ENCODE measurements at places on chromosomes 3 and 15.

DNA sequence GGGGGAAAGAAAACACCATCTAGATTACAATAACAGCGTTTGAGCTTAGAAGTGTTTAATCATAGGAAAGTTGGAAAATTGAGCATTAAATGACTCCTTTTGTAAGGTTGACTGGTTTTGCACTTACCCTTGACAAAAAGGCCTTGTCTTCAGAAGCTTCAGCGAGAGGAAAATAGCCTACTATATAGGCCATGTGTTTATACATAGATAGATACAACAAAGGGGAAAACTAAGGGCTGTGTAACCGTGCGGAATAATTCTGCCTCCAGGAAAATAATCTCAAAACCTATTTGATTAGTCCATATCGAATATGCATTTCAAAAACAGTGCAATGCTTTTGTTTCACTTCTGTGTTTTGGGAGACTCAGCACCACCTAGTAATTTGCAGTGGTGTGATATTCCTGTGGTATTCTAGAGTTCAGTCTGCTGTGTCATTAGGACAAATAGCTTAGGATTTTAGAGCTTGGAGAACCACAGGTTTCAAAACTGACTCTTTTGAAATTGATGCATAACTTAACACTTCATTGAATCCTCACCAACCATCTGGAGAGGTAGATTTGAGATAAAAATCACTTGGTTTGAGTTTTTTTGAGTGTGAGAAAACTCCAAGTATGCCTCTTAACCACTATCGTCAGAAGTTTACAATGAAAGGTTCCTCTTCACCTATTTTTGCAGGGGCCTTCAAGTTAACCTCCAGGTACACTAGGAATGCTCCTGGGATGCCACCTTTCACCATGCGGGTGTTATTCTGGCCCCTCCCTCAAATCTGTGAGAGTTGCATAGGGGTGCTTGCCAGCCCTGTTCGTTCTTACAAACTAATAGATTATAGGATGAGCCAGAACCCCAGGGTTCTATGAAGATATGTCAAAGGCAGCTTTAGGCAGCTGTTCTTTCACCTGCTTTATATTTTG is 1.9 kb downstream of the ARHGAP31 start:
- DNase-seq = no peak

- no peak for DNase-seq
These were observed 36.0 kb upstream of the GATM start for GRCh38 chr15:45414215-45414885.

- peak; percentile 61 for DNase-seq
These were observed 37.8 kb upstream of the SPTSSB start for GRCh38 chr3:161409069-161409468.

GRCh38 chr15:29822100-29822683 is at the start of gene TJP1:
Gene TJP1 (minus strand): TSS chr15:29822468. CDS start chr15:29822028, 440 bp downstream.
- DNase-seq = peak; percentile 68
